ENCODE measurements at places on chromosomes 11 and 22.

GRCh38 chr11:115581871-115582639 is 77.8 kb upstream of the CADM1 start:
- DNase-seq, result no peak

- DNase-seq, result no peak
Observed at GRCh38 chr11:74815966-74816365, 67.3 kb downstream of the RNF169 start.

- no peak for DNase-seq
Observed at GRCh38 chr11:130187096-130187495, 27.5 kb downstream of the ST14 start.

DNA sequence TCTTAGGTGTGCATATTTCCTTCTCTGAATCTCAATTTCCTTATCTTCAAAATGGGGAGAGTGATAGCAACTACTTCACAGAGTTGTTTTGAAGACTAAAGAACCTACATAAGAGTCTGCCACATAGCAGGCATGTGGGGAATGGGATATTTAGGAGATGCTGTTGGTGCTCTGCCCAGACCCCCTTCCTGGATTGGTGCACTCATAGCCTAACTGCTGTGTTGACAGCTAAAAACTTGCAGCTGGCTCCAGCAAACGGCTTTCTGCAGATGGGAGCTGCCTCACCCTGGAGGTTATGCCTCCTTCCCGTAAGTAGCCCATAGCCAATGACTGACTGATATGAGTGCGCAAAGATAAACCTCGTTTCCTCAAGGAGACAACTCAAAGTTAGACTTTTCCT is 106.1 kb downstream of the CD44 start:
- no peak for DNase-seq

GRCh38 chr11:114615448-114616361 is 20.1 kb upstream of the NXPE4 start:
- no peak for DNase-seq

- DNase-seq, result no peak
Observed at GRCh38 chr11:15807827-15808226, 548.5 kb downstream of the SOX6 start.

DNA sequence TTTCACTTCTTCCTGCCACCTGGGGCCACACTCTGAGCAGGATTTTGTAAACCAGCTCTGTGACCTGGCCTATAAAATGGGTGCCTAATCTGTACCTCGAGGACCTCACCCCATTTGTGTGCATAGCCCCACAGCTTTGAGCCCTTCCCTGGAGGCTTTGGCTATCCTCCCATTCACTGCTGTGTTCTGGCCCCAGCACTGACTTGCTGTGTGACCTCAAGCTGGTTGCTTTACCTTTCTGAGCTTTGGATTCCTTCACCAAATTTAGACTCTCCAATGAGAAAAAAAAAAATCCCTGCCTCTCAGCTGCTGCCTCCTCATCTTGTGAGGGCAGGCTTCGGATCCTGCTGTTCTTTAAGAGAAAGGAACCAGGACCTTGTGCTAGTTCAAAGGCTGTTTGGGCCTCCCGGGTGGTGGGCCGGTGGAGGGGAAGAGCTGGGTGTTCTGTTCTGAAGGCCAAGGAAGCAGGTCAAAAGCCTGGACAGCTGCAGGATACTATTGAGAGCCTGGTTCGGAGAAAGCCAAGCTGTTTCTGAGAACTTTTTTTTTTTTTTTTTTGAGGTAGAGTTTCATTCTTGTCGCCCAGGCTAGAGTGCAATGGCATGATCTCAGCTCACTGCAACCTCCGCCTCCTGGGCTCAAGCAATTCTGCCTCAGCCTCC is 1.1 kb upstream of the PYGM start:
- peak; percentile 37 for DNase-seq

- no peak for DNase-seq
Observed at GRCh38 chr11:12757416-12757815, 83.2 kb downstream of the TEAD1 start.

GRCh38 chr11:132992838-132993631 is 539.3 kb downstream of the OPCML start:
- DNase-seq, result peak; percentile 72

DNA sequence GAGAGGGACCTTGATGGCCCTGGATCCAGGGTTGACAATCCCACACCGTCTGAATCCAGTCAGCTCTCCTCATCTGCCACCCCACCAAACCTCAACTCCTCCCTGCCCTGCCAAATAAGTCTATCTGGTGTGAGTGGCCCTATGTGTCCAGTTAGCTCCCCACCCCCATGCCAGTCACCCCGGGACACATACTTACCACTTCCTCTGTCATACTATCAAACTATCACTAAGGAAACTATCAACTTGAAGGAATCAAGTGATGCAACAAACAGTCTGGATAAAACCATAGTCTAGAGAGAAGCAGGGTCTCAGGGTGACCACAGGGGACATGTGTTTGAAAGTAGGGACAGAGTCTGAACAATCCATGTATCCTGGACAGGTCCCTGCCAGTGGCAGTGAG is 13.2 kb upstream of the CSF2RB start:
- no peak for DNase-seq

GRCh38 chr11:86070142-86071056 is 1.5 kb upstream of the PICALM start:
- DNase-seq, result no peak

DNA sequence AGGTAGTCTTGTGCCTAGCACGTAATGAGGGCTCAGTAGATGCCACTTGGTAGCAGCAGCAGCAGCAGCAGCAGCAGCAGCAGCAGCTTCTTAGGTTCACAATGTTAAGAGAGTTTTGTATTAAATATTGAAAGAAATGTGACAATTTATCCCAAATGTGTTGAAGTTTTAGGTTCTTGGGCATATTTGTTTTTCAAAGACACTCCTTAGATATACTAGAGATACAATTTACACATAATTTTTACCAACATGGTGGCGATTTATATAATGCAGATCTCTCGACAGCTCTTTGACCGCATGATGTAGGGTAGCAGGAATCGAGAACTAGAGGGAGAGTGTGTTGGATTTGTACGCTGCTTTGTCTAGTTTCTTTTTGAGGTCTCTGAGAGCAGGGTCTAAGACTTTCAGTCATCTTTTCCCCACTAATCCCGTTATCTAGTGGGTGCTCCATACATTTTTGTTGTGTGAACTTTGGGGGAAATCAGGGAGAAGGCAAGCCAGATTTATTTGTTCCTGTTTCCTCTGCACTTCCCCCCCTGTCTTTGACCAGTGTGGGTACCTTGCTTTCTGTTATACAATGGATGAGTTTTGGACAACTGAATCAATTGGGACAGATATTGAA is 1.4 kb downstream of the FDX1 start:
- peak; percentile 23 for DNase-seq

DNA sequence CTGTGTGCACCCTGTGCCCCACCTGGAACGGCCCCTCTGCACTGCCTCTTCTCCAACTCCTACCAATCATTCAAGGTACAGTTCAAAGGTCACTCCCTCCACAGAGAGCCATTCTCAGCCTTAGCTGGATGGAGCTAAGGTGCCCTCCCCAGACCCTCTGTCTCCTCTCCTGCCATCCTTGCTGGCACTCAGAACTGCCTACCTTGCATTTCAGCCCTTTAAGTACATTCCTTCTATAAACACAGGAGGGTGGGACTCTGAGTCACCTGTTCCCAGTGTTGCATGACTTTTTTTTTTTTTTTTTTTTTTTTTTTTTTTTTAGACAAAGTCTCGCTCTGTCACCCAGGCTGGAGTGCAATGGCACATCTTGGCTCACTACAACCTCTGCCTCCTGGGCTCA is 8.6 kb downstream of the TTLL1 start:
- no peak for DNase-seq

- DNase-seq, result no peak
Observed at GRCh38 chr11:120565466-120566155, 54.1 kb downstream of the GRIK4 start.

DNA sequence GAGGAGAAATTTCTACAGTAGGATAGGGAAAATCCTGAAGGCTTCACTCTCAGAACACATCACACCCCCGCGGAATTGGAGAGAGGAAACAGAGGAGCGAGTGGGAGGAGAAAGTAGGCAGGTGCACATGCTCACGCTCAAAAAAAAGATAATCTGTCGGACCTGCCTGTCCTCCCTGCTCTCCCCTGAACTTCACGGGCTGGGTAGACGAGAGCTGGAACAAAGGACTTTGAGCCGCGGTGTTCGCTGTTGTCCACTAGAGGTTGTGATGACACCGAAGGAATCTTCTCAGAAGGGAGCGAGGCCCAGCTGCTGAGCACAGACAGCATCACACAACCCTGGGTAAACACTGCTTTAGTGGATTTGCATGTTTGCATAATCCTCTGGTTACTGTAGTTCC is 5.0 kb downstream of the SEZ6L start:
- DNase-seq, result peak; percentile 70

GRCh38 chr11:65159012-65159411 is 11.0 kb upstream of the SPDYC start:
- no peak for DNase-seq

GRCh38 chr11:88402192-88402715 is 64.7 kb upstream of the CTSC start:
- DNase-seq, result no peak

GRCh38 chr22:45790401-45790800 is 118.8 kb downstream of the ATXN10 start:
- no peak for DNase-seq

DNA sequence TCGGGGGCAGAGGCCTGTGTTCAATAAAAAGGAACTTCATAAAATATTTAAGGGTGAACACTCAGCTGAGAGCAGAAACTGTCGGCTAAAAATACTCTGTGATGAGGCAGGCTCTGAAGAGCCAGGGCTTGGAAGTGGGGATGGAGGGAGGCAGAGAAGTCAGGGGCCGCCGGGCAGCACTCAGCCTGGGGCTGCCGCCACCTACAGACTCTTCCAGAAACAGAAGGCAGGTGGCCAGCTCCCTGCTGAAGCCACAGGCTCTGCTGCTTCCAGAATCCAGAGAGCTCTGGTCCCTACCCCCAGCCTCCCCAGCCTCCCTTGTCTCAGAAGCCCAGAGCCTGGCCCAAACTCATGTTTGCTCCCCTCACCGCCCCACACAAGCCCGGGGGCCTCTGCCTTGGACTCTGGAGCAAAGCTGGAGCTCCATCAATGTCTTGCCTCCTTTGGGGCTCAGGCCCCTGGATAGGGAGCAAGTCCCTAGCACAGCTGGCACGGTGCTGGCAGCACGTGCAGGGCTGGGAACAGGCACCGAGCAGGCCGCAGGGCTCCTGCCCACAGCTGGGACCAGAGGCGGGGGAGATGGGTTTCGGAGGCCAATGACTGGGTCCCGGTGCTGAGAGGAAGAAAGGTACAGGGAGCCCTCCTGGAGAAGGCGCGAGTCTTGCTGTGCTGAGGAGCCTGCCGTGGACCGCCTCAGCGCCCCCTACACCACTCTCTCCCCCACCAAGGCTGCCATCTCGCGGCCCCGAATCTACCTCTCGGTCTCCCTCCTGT is 8.2 kb downstream of the LRFN4 start:
- peak; percentile 87 for DNase-seq

DNA sequence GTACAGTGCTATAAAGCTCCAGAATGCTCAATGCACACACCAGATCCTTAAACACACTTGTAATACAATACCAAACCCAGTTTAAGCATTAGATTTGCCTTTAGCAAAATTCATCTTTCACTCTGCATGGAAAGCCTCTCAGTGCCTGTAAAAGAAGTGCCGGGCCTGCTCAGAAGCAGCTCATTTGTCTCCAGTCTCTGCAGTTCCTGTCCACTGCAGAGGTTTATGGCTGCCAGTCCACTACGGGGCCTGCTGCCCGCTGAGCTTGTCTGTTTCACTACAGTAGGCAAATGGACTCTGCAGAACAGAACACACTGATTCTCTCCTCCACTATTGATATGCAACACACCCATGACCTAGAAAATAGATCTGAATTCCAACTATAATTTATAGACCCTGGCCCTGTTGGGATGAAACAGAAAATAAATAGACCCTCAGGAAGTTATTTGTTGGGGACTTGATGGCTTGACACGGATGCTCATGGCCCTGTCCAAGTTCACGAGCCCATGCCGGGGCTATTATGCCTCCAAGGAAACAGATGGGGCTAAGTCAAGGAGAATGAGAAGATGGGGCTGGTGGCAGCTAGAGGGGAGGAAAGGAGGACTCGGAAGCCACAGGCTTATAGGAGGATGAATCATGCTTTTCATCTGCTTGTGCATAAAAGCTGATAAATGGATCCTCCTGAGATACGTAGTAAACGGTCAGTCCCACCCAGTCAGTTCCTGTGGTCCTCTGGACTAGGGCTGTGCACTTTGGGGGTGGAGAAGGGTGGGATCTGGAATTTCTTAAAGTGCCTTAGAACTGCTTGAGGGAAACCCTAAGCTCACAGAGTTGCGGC is 416.8 kb upstream of the TENM4 start:
- no peak for DNase-seq

DNA sequence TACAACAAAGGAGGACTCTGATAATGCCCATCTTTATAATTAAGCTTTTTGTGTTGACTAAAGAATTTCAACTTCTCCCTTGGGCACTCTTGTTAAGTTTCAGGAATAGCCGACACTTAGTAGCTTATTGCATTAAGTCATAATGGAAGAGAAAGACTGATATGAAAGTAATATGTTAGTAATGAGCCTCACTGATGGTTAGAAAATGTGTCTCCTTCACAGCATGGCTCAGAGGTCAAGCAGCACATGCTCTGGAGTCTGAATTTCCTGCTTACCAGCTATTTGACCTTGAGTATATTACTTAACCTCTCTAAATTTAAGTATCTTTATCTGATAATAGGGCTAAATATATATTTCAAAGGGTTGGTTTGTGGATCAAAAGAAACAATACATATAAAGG is 39.0 kb downstream of the PDGFD start:
- DNase-seq, result no peak

GRCh38 chr11:61793083-61793828 is 545 bp downstream of the FEN1 start:
- DNase-seq, result peak; percentile 20

GRCh38 chr11:121421149-121421901 is 30.8 kb upstream of the SORL1 start:
- DNase-seq, result no peak

GRCh38 chr22:29567338-29567737 is 13.6 kb downstream of the NIPSNAP1 start:
- no peak for DNase-seq

DNA sequence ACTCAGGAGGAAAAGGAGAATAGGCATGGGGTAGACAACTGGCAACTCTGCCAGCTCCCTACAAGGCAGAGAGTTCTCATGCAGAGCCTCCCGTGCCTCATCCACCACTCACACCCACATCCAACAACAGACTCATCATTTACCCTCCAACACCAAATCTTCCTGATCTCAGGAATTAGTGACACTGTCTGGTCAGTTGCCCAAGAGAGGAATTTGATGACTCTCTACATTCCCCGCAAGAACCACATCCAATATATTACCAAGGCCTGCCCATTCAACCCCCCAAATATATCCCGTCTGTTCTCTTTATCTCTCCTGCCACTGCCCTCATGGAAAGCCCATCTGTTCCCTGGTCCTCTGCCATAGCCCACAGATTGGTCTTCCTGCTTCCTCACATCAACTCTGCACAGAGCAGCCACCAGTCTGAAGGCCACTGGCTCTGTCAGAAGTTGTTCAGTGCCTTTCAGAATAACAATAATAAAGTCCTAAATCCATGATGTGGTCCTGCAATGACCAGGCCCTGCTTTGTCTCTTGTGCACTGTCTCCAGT is 57.5 kb upstream of the CD82 start:
- DNase-seq, result peak; percentile 84

GRCh38 chr11:28442131-28442530 is 333.9 kb downstream of the METTL15 start:
- DNase-seq, result no peak

All from cerebellar cortex (tissue), 1 donor.